Fibroblast of skin of right quadriceps (primary cell): ENCODE measurements at places on chromosomes 12 and 14.

- DNase-seq = peak; percentile 21
Observed at GRCh38 chr14:70052990-70053389, 135.8 kb downstream of the SLC8A3 start.

DNA sequence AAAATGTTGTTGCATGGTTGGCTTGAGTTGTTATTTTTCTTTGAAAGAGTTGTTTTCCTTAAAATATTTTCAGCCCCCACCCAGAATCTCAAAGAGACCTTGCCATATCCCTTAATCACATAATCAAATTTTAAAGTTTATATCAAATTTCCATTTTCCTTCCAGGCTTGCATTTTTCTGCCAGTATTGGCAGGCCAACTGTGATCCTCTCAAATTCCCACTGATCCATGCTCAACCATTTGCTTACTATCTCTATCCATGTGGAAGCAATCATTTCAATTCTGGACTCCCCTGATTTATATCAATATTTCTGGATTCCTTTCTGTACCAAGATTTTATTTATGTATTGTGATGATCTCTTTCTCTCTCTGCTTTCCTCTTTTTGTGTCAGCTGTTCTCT is 64.2 kb upstream of the PYGL start:
- DNase-seq = no peak

GRCh38 chr14:60945984-60946383 is 34.9 kb downstream of the TRMT5 start:
- peak; percentile 31 for DNase-seq

- no peak for DNase-seq
Observed at GRCh38 chr12:91572869-91573268, 390.3 kb upstream of the DCN start.

DNA sequence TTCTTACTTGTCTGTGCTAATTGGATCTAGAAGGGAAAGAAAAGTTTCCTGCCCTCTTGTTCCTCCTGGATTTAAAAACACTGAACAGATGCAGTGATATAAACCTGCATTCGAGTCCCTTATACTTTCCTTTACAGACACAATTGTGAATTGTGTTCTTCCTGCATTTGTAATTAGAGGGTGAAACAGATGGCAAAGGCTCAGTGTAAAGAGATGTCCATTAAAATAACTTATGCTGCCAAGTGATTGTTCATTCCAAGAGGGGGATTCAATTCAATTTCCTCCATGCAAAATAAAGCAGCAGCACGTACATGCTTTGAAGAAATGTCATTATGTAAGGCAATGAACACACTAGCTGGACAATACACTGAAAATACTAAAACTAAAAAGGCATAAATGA is 248.3 kb upstream of the LRIG3 start:
- no peak for DNase-seq
